ENCODE measurements at places on chromosomes 16 and 17.
A peak's percentile ranks its signal among the peaks of the same experiment; 100 is the strongest.

GRCh38 chr17:40177275-40177874 is at the start of gene RAPGEFL1:
Gene RAPGEFL1 (plus strand): TSS chr17:40177470. CDS start chr17:40177862, 392 bp downstream.
- no peak for DNase-seq

- DNase-seq, result no peak
Observed at GRCh38 chr16:31214708-31215286, 878 bp downstream of the TRIM72 start.

GRCh38 chr16:30743716-30744115 is 4.5 kb upstream of the PHKG2 start:
- DNase-seq, result no peak

- no peak for DNase-seq
Observed at GRCh38 chr16:14455573-14455972, 174.5 kb downstream of the PARN start.

DNA sequence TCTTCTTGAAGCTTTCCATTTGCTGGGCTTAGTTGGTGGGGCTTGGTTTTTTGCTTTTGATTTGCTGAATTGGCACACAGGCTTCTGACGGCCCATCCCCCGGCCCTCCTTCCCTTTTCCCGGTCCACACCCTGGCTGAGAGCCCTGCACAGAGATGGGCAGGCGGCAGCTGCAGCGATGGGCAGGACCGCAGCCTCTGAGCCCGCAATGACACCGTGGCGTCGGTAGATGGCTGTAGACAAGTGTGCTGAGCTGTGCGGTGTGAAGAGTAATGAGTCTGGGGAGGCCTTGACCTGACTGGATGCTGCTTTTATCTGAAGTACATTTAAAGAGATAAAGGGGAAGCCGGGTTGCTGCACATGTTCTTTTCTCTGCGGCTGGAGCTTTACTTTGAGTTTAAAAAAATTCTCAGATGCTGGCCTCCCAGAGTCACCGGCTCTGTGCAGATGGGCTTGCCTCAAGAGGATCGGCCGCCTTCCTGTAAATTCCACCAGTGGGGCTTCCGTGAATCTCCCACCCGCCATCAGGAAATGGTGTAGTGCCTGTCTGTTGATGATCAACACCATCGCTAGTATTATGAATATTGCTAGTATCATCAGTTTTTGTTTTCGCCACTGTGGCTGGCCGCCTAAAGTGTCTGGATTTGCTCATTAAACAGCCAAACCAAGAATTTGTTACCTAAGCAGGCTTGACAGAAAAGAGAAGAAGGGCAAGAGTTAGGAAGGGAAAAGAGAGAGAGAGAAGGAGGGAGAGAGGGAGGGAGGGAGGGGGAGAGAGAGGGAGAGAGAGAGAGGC is 245.6 kb upstream of the RBFOX1 start:
- DNase-seq, result peak; percentile 37

GRCh38 chr17:4947411-4948165 is 742 bp downstream of the PFN1 start:
- DNase-seq, result no peak

- DNase-seq, result no peak
Observed at GRCh38 chr16:58503166-58503862, 3.4 kb downstream of the NDRG4 start.

GRCh38 chr17:40422990-40423633 is 5.4 kb upstream of the TOP2A start:
- DNase-seq, result no peak

- DNase-seq, result no peak
Observed at GRCh38 chr17:1009229-1010085, 12.5 kb downstream of the TIMM22 start.

DNA sequence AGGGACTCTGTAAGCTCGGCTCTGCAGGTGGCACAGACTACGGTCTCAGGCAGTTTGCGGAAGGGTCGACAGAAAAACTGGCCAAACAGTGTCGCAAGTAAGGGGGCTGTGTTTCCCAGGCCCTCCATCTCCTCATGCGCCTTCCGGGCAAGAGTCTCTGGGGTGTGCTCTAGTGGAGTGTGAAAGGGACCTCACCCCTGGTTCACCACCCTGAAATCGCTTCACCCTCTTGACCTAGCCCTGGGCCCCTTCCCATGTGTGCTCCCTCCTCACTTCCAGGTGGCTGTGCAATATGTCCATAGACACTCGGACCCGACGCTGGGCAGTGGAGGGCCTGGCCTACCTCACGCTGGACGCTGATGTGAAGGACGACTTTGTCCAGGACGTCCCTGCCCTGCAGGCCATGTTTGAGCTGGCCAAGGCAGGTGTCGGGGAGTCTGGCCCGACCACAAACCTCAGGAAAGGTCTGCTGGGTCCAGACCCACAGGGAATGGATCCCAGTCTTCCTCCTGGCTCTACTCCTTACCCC is 22.3 kb downstream of the UNC45B start:
- no peak for DNase-seq

- no peak for DNase-seq
Observed at GRCh38 chr16:74160759-74161158, 135.9 kb upstream of the PSMD7 start.

- no peak for DNase-seq
Observed at GRCh38 chr16:90012991-90013745, 6.1 kb downstream of the DBNDD1 start.

GRCh38 chr17:61605692-61606091 is 14.7 kb upstream of the NACA2 start:
- DNase-seq, result no peak

DNA sequence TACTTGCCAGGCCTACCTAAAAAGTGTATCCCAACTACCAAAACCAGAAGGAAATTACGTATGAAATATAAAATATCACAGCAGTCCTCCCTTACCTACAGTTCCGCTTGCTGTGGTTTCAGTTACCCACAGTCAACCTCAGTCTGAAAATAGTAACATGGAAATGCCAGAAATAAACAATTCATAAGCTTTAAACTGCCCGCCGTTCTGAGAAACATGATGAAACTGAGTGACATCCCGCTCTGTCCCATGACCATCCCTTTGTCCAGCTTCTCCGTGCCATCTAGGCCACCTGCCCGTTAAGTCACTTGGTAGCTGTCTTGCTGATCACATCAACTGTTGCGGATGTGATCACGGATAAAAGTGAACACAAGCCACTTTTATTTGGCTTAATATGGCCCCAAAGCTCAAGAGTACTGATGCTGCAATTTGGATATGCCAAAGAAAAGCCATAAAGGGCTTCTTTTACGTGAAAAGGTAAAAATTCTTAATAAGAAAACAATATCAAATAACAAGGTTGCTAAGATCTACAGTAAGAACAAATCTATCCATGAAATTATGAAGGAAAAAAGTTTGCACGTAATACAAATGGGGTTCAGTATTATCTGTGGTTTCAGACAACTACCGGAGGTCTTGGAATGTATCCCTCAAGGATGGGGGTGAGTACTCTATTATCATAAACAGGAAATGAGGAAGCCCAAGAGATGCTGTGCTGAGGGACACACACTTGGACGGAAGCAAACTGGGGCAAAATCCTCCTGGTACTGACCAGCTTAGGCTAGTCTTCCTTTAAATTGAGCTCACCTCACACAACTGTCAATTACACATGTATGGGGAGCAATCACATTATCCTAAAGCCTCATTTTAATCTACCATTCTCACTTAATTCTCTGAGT is 8.2 kb downstream of the USP22 start:
- DNase-seq, result peak; percentile 75

DNA sequence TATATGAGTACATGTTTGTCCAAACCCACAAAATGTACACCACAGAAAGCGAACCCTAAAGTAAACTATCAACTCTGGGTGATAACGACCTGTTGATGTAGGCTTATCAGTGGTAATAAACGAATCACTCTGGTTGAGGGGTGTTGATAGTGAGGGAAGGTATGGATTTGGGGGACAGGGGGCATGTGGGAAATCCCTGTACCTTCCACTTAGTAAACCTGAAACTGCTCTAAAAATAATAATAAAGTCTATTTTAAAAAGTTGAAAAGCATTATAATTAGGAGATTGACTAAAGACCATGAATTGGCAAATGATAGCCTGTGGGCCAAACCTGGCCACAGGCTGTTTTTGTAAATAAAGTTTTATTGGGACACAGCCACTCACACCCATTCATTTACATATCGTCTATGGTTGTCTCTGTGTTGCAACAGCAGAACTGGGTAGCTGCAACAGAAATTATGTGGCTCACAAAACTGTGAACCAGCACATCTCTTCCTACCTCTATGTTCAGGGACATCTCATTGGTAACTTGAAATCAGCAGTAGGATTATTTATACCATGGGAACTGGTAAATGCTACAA is 85.5 kb upstream of the CDYL2 start:
- no peak for DNase-seq

DNA sequence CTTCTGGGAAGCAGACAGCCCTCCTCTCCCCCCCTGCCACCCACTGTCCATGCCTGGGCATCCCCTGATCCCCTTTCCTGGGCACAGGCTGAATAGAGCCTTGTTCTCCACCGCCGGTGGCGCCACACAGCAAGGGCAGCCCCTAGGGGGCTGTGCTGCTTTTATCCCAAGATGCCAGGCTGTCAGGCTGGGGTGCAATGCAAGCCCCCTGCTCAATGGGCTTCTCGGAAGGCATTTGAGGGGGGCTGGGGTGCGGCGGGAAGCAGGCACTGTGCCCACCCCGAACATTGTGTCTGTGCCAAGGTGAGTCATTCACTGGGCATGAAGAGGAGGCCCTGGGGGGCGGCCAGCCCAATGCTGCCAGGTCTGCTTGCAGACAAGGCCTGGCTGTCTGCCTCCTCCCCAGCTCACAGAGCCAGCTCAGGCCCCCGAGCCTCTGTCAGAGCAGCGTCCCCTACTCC is 1.5 kb upstream of the GFAP start:
- DNase-seq, result peak; percentile 69

- DNase-seq, result no peak
Observed at GRCh38 chr17:52410781-52411180, 252.3 kb upstream of the CA10 start.

- DNase-seq, result no peak
Observed at GRCh38 chr16:57729182-57729484, 6.4 kb upstream of the KATNB1 start.

- DNase-seq, result no peak
Observed at GRCh38 chr17:43549496-43549895, 3.4 kb upstream of the ETV4 start.

- DNase-seq, result no peak
Observed at GRCh38 chr16:84448444-84448843, 56.0 kb downstream of the MEAK7 start.

DNA sequence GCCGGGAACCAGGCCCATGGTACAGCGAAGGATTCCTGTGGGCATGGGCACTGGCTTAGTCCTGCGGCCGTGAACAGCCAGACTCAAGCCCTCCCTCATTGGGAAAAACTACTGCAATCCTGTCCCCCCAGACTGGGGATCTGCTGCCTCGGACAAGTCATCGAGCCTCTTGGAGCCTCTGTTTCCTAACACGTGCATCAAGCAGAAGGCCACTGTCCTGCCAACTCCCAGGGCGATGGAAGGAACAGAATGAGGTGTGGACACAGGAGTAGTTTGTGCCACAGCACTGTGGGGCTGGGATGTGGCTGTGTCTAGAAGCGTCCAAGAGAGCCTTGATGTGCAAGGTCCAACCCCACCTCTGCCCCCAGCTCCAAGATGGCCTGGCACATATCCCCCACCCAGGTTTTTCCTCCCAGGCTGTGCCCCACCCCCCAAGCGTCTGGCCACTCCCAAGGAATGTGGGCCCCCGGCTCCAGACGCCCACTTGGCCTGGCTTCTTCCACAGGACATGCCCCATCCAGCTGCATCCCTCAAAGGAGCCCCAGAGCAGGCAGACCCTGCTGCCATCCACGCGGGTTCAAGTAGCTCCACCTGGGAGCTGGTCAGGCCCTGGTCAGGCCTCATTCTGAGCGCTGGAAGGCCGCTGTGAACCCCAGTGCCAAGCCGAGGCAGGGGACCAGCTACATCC is 3.4 kb downstream of the CAMKK1 start:
- no peak for DNase-seq

GRCh38 chr16:67702130-67702529 is 17.0 kb downstream of the GFOD2 start:
- no peak for DNase-seq

DNA sequence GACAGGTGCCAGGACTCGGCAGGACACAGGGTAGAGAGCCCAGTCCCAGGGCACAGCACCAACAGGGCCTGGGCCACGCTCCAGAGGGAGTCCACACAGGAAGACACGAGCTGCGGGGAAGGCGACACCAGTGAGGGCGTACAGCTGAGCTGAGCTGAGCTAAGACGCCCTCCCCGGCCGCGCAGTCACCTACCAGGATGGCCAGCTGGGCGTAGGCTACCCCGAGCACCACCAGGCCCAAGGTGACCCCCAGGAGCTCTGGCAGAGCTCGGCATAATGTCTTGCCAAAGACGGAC is 42.6 kb downstream of the TSC2 start:
- no peak for DNase-seq

- DNase-seq, result no peak
Observed at GRCh38 chr17:58336456-58337209, 8.0 kb upstream of the TSPOAP1 start.

DNA sequence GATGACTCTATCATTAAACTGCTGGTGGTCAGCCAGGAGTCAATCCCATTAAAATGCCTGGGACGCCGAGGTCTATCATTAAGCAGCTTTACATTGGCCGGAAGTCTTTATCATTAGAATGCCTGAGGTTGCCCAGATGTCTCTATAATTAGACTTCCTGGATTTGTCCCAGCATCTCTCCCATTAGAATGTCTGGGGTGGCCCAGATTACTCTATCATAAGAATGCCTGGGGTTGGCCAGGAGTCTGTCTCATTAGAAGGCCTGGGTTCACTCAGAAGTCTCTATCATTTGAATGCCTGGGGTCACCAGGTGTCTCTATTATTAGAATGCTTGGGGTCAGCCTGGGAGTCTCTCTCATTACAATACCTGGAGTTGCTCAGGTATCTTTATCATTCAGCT is 2227.2 kb downstream of the TP53TG3F start:
- no peak for DNase-seq

DNA sequence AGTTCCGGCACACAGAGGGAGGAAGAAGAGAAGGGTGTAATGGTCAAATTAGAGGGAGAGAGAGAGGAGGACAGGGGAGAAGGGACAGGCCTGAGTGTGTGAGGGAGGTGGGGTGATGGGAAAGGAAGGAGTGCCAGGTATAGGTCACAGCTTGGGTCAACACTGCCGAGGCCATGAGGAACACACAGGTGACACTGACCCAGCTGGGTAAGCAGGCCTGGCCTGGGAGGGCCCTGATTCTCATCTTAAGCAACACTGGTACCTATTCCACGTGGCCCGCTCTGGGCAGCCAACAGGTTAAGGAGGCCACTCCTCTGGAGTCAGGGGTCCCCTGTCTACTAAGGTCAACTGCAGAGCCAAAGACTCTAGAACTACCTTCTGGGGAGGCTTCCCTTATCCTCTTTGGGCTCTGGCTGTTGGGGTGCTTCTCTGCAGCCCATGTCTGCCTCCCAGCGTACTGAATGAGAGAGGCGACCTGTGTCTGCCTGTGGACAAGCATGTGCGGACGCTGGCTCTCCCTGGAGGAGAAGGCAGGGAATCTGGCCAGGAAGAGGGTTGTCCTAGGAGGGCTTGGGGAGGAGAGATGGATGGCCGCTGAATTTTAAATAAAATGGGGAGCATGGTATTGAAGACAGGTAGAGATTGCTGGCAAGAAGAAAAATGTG is 57.6 kb downstream of the RGS9 start:
- no peak for DNase-seq

GRCh38 chr17:77427391-77427991 is 286.7 kb downstream of the SEC14L1 start:
- no peak for DNase-seq
